NCI-H460 (cell line): ENCODE measurements at places on chromosomes 3 and 15. TPM values are rescaled to one million over a fixed set of nuclear protein-coding genes. Genes with fewer than 3 reads are reported as not detected.

GRCh38 chr15:63301088-63301487 is 23.7 kb downstream of the APH1B start:
- DNase-seq, result no peak

The PSTPIP1 gene
- total RNA-seq, result not detected in 2 replicates

GRCh38 chr15:56906766-56907165 is 11.7 kb upstream of the TCF12 start:
- no peak for DNase-seq

DNA sequence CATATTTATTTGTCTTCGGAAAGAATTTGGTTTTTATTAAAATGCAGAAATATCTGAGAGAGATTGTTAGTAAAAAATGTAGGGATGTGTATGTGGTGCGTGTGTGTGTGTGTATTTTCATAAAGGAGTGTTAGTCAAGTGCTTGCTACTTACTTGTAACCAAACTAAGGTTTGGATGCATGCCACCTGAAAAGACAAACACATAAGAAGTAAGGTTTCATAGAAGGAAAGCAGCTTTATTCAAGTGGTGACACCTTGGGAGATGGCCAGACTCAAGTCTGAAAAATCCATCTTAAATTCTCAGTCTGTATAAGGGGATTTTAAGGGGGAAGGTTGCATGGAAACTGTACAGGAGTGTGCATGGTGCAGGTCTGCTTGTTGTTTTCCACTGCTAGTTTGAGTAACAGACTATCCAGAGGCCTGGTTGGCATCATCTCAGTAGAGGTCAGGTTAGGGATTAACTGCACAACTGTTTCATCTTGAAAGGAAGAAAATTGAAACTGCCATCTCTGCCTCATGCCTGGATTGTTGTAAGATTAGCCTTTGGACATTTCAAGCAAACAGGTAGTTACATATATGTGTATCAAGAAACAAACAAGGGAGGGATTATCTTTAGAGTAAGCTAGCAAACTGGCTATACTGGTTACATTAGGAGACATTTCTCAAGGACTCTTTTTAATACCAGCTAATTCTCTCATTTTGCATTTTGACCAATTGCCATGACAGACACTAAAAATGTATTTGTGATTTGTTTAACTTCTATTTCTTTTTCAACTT is 196.7 kb downstream of the EPHA6 start:
- no peak for DNase-seq

DNA sequence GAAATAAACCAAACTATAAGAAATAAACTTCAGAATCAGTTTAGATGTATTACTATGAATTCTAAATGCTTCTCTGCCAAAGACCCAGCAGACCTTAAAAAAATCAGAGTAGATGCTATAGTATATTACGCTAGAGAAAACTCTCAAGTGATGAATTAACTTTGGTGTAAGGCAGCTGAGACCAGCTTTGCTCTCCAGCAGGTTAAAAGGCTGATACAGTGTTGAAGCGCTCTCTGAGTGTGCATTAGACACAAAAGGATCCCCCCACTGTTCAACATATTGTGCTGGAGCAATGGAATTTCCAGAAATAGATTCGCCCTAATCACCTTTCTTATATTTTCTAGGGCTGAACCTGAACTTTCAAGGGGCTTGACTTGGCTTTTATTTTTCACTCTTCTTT is 190.0 kb downstream of the EFHB start:
- DNase-seq, result no peak

The AMT gene
- total RNA-seq, result 0.20 and 0.50 TPM in 2 replicates

The ZNF80 gene
- not detected in 2 replicates for total RNA-seq

The CIDEC gene
- total RNA-seq, result not detected in 2 replicates

The DENND4A gene
- total RNA-seq, result 15.6 and 19.3 TPM in 2 replicates
